ENCODE measurements at places on chromosomes 13 and 19.
A peak's percentile ranks its signal among the peaks of the same experiment; 100 is the strongest.

GRCh38 chr19:51627491-51628138 lies 2.6 kb downstream of the SIGLEC5 start:
- no peak for DNase-seq

DNA sequence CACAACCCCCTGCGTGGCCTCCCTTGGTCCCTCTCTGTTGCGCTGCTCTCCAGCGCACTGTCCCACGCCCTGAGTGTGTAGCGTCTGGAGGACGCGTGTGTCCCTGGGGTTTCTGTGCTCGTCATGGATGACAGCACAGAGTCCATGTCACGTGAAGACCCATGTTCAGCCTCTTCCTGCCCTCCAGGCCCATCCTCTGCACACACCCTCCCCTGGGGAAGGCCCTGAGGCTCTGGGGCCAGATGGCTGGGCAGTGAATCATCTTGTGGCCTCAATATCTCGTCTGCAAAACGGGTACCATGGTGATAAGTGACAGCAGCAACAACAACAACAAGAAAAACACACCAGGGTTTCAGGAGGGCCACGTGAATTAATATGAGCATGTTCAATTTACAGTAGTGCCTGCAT lies 71.5 kb upstream of the ARHGEF7 start:
- DNase-seq = peak; percentile 31

DNA sequence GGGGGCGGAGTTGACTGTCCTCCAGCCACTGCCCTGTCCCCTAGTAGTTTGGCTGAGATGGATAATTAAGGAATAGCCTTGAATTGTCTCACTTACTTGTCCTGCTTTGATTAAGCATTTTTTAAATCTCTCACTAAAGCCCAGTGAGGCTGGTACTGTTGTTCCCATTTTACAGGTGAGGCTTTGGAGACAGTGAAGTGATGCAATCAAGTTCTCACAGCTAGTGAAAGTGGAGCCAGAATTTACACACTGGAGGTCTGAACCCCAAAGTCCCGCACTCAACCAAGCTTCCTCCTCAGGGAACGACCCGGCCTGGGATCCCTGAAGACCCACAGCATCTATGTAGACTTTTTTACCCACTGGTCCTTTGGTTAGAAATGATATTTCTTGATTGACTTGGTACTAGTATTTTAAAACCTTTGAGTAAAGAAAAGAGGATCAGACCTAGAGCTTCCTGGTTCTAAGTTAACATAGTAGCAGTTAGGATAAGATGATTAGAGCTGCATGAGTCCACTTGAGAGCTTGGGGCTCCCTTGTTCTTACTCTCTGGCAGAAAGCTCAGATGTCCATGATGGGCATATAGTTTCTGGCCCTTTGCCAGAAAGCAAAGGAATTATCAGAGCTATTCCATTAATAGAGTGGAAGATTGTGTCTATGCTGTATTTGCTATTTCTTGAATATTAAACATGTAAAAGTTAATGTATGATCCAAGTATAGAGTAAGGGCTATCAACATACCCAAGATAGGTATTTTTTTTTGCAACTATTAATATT lies 154.3 kb downstream of the LMO7 start:
- DNase-seq = no peak

DNA sequence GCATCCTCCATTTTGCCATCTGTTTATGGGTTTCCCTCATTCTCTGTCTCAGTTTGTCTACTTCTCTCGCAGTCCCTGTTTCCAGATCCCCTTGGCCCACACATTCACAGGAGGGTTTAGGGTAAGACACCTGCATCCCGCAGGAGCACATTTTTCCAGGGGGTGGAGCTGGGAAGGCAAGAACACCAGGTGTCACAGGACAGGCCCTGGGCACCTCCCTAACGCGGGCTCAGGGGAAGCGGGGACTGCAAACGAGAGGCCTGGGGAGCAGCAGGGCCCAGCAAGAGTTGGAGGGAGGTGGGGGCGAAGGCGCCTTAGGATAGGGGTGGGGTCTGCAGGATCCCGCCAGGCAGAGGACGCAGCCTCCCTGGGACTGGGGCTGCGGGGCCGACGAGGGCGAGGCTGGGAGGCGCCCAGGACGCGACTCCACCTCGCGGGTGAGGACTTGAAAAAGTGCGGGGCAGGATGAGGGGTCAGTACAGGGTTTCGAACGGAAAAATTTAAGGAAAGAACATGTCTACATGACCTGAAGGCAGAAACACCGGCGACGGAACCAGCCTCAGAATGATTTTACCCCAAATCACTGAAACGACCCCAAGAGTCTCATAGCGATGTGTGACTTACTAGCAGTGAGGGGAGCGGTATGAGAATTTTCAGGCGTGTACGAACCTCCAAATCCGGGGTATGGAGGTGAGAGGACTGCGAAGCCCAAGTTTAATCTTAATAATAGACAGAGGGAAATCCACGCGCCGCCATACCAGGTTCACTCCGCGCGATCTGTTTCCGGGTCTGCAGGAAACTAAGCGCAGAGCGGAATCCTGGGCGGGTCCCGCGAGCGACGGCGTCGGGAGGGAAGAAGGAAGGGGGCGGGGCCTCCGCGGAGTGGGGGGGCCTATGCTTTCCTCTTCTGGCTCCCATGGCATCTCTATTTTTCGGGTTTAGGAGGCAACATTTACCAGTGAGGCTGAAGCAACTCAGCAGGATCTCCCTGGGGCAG lies 7.1 kb upstream of the ERVV-2 start:
- DNase-seq = no peak

DNA sequence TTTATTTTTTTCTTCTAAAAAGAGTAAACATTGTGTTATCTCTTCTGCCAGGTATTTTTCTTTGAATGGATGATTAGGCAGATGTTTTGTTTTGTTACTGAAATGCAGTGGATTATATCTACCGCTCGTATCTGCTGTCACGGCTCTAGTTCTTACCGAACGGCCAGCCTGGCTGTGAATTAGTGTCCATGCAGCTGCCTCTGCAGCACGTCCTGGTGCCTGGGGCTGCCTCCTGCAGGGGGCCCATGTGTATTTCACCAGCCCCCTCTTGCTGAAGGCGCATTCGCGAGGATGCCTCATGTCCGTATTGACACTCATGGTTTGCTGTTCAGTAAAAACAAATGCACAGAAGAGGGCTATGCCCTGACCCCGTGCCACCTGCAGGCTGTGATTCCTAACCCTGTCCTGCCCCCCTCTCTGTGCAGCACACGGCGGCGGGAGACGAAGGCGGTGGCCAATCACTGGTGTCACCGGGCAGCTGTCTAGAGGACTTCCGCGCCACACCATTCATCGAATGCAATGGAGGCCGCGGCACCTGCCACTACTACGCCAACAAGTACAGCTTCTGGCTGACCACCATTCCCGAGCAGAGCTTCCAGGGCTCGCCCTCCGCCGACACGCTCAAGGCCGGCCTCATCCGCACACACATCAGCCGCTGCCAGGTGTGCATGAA lies 49.9 kb downstream of the RAB20 start:
- DNase-seq = no peak

GRCh38 chr19:20422216-20423205 lies 143.1 kb downstream of the ZNF737 start:
- DNase-seq = no peak

DNA sequence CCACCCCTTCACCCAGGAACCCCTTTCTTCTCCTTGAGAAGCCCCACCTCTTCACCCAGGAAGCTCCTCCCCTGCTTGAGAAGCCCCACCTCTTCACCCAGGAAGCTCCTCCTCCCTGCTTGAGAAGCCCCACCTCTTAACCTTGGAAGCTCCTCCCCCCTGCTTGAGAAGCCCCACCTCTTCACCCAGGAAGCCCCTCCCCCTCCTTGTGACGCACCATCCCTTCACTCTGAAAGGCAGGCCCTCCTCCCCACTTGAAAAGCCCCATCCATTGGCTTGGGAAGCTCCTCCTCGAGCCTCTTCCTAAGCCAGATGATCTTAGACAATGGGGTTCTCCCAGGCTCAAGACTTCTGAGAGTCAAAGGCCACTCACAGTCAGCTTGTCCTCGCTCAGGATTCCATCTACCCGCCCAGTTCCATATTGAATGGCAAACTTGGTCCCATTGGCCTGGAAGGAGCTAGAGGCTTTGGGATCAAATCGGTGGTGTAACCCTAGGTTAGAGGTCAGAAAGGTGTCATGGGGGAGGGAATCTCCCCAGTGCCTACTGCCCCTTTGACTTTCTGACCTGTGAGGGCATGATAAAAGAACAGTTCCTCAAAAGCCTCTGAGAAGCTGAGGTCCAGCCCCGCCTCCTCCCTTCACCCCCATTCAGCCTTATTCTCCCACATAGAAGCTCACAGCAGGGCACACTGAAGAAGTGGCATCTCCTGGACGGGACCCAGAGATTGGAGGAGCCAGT lies 4.0 kb downstream of the NAPSA start:
- DNase-seq = no peak

GRCh38 chr13:113506025-113506685 lies 15.6 kb upstream of the DCUN1D2 start:
- no peak for DNase-seq

- no peak for DNase-seq
Observed at GRCh38 chr13:29361716-29362115, 233.8 kb downstream of the SLC7A1 start.

DNA sequence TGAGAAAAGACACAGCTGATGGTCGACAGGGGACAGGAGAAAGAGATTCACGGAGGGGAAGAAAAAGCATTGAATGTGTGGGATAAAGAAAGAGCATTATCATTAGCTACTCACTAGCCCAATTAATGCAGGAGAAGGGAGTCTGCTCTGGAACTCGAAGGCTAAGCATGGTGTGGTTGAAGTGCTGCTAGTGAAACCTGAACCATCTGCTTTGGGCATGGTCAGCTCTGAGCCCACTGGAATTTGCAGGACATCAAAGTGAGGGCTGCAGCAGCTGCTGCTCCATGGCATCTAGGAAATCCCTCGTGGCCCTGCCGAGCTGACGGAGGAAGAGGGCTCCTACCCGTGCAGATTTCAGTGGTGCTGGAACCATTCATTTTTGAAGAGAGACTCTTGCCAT lies 320.3 kb downstream of the ATP8A2 start:
- DNase-seq = no peak

DNA sequence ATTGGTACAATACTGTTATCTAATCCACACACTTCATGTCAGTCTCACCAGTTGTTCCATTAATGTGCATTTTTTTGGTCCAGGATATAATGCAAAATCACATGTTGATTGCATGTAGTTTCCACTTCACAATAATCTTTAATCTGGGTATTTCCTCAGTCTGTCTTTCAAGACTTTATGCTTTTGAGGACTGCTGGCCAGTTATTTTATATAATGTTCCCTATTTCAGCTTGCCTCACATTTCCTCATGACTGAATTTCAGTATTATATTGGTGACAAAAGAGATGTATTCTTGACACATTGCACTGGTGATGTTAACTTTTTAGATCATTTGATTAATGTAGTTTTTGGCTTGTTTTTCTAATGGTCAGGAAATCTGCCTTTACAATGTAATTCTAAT lies 368.3 kb downstream of the IRS2 start:
- DNase-seq = no peak

GRCh38 chr13:102018716-102019115 lies 383.1 kb downstream of the FGF14 start:
- DNase-seq = no peak
